Calu3 (cell line): ENCODE measurements at places on chromosomes 1 and 21. TPM values are rescaled to one million over a fixed set of nuclear protein-coding genes. Genes with fewer than 3 reads are reported as not detected.
A peak's percentile ranks its signal among the peaks of the same experiment; 100 is the strongest.

The LAPTM5 gene
- not detected in 2 replicates for total RNA-seq

The DNALI1 gene
- total RNA-seq = 4.8 and 5.2 TPM in 2 replicates

The LRRC38 gene
- not detected in 2 replicates for total RNA-seq

The NBPF4 gene
- not detected in 2 replicates for total RNA-seq

DNA sequence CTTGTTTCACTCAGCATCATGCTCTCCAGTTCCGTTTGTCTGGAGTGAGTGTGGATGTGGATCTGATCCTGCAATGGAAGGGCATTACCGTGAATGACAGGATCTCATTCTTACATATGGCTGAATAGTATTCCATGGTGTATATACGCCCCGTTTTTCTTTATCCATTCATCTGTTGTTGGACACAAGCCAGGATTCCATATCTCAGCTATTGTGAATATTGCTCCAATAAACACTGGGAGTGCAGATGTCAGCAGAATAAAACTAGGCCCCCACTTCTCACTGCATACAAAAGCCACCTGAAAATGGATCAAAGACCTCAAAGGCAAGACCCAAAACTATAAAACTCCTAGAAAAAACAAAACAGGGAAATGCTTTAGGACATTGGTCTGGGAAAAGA, 120.3 kb upstream of the TMPRSS2 start:
- DNase-seq = no peak

GRCh38 chr1:215600258-215600792, 33.2 kb downstream of the KCTD3 start:
- DNase-seq = no peak

GRCh38 chr1:208047476-208047934, 136.6 kb upstream of the CD34 start:
- no peak for DNase-seq

GRCh38 chr1:155167166-155168104, 5.7 kb downstream of the KRTCAP2 start:
- DNase-seq = peak; percentile 93

- no peak for DNase-seq
Observed at GRCh38 chr21:35991131-35991530, 69.2 kb downstream of the SETD4 start.

DNA sequence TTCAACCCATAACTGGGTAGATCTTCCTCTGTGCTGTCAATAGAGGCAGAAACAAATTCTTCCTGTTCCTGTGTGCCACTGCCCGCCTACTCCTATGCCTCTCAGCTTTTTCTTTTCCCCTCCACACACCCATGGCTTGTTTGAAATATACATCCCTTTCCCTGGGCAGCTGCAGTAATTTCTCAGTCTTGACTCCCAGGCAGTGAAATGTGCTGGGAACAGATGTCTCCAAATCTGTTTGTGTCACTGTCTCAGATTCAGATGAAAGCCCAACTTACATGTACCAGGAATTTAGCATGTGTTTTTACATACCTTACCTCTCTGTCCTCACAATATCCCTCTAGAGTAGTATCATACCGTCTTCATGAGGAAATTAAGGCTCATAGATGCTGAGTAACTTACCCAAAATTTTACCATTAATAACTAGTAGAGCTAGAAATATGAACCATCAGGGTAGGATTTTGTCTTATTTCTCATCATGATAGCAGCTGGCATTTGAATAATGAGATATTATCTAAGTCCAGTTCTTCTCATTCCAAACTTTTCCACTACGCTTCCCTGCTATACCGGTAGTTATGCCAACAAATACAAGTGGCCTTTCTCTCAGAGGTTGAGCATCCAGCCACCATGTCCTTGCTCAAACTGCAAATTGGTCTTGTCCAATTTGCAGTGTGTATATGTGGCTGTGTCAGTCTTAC, 4.7 kb upstream of the VASH2 start:
- no peak for DNase-seq

- DNase-seq = no peak
Observed at GRCh38 chr1:53964109-53964508, 18.0 kb downstream of the LRRC42 start.

DNA sequence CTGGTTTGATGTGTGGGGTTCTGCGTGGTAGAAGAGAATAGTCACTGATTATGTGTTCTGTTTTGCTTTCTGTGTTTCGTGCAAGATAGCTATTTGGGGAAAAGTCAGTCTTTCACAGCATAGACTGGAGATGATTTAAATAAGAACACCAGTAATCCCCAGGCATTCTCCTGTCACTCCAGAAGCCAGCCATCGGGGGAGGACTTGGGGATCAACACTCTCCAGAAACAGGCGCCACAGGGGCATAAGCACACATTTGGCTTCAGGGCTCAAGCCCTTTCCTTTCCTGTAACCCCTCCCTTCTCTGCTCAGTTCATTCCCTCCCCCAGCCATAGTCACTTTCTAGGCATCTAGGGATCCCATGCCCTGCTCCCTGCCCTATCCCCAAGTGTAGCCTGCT, 97.3 kb upstream of the BEND5 start:
- DNase-seq = no peak

DNA sequence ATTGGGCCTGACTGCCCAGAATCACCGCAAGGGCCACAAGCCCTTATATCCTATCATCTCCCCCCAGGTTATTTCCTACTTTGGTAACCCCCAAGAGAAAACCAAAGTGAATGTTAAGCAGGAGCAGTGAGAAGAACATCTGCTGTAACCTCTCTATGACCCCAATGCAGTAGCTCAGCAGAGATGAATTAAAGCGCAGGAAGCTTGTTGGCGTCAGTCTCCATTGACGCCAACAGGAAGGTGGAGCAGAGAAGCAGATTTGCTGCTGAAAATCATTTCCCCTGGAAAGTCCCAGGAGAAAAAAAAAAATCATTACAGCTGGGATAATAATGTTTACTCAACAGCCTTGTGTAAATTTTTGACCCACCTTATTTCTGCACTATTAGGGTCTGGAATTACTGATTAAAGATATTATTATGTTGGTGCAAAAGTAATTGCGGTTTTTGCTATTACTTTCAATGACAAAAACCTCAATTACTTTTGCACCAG, 33.2 kb upstream of the FAM163A start:
- no peak for DNase-seq

DNA sequence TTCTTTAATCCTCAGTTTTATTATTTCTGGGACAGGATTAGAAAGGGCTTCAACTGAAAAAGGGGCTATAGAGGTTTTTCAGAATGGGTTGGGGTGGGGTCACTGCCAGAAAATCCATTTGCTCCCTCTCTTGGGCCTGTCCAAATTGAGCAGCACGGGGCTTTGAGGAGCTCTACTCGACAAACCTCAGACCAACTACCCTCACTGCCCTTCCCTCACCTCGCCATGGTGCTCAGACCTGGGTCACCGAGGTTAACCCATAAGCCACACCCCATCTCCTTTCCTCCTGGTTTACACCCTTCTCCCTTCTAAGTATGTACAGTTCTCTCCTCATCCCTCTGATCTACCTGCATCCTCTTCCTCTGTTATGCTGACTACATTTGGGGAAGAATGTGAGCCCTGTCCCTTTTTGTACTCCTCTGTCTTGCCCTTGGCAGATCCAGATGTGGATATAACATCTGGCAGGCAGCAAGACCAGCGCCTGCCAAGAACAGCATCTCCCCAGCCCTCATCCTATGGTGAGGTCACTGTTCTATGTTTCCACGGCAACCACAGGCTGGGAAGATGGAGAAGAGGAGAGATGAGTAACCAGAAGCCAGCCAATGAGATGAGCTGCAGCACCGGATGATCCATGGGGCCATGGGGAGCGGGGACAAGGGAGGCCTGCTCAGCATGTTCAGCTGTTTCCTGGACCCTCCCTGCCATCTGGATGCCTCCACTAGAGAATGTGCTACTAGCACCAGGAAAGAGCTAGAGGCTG, 3.7 kb upstream of the FABP3 start:
- no peak for DNase-seq

DNA sequence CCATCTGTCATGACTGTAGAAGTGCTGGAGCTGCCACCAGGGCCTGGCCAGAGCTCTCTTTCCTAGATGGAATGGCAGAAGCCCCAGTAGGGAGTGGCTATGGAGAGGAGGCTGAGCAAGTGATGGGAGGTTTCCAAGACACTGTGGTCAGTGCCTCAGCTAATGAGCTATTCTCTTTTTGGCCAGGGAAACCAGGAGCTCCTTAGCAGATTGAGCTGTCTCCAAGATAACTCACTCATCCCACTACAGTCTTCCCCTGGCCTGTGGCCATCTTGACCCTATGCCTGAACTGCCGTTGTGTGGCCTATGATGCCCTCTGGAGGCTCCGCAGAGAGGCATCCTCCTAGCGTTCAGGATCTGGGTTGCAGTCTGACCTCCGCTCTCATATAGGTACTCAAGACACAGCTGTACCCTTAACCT, 60.5 kb downstream of the ERI3 start:
- no peak for DNase-seq

DNA sequence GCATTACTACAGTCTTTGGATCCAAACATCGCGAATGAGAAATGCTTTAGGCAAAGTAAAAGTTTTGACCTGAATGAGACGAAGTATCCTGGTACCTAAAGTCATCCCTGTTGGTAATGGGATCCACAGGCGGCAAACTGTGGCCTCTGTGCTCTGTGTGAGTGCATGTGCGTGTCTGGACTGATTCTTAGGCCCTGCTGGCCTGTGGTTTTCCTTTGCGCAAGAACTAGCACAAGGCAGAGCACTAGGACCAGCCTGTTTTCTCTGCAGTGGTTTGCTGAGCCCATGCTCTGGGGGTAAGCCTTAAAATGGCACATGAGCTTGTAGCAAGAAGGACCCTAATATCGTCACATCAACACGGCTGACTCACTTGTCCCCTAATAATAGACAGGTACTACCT, 251.2 kb downstream of the DSCAM start:
- DNase-seq = no peak

GRCh38 chr1:180020017-180020416, 65.4 kb downstream of the CEP350 start:
- no peak for DNase-seq

- no peak for DNase-seq
Observed at GRCh38 chr1:11708554-11709350, 17.2 kb downstream of the DRAXIN start.

DNA sequence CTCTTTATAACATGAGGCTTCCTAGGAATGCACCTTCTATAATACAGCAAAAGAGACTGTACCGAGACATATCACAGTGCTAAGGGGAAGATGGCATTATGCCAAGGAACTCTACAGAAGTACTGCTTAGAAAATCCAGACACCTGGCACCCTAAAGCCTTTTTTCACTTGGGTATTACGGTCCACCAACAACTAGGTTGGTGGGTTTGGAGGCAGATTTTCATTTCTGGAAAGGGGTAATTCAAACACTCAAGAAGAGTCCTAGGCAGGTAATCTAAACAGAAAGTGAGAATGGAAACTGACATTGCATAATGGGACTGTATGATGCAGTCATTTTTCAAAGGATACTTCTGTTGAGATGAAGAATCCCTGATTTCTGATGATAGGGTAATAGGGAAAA, 19.6 kb downstream of the SCMH1 start:
- no peak for DNase-seq

DNA sequence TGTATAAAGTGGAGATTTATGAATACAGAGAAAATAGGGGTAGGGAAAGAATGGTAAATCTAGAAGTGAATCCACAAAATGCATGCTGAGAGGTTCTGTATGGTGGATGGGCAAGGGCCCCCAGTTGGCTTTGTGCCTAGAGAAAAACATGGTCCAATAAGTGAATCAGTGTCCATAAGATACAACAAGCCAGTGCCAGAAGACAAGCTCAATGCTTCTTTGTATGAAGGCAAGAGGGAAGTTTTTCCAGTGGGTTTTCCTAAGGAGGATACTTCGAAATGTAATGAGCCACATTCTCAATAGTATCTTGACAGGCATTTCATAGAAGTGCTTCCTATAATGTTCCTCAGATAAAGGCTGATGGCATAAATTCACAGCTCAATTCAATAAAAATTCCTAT, 169.4 kb upstream of the HMCN1 start:
- DNase-seq = no peak

DNA sequence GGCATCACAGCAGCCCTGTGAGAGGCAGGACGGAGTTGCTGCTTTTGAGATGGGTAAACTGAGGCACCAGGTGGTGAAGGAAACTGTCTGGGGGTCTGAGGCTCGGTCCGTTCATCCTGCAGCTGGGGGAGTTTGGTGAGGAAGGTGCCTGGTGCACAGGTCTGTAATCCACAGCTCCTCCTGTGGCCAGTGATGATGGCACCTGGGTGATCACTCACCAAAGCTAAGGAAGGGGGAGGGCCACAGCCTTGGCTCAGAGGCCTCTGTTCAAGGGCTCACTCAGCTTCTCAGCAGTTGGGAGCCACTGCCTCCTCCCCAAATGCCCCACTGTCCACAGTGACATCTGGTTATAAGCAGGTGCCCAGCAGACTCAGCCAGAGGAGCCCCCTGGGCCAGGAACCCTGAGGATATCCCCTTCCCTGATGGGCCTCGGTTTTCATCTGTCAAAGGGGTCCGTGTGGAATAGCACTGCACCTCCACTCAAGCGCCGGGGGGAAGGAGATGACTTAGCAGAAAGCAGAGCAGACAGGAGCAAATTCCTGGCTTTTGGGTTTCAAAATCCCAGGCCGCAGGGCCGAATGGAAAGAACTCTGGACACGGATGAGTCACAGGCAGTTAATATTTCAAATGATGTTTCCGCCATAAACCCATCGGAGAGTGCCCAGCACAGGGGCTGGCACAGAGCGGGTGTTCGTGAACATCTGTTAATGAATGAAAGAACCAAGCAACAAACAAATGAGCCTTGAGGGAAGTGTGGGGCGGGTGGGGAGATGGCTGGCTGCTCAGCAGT, 82.8 kb downstream of the DMRTB1 start:
- peak; percentile 32 for DNase-seq

DNA sequence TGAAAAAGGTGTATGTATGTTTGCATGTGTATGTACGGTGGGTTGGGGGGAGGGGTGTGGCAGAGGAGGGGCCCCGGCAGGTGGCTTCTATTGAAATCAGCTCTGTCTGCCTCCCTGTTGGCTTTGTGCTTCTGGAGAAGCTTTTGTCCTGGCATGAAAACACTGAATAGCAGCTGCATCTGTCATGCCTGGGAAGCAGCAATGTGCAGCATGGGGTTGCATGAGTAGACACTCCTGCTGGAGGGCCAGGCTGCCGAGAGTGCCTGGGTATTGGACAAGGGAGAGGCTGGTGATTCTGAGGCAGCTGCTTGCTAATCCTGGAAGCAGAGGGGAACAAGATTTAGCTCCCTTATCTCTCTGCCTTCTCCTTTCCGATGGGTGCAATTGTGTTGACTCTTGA, 20.5 kb downstream of the MAPKAPK2 start:
- DNase-seq = no peak

DNA sequence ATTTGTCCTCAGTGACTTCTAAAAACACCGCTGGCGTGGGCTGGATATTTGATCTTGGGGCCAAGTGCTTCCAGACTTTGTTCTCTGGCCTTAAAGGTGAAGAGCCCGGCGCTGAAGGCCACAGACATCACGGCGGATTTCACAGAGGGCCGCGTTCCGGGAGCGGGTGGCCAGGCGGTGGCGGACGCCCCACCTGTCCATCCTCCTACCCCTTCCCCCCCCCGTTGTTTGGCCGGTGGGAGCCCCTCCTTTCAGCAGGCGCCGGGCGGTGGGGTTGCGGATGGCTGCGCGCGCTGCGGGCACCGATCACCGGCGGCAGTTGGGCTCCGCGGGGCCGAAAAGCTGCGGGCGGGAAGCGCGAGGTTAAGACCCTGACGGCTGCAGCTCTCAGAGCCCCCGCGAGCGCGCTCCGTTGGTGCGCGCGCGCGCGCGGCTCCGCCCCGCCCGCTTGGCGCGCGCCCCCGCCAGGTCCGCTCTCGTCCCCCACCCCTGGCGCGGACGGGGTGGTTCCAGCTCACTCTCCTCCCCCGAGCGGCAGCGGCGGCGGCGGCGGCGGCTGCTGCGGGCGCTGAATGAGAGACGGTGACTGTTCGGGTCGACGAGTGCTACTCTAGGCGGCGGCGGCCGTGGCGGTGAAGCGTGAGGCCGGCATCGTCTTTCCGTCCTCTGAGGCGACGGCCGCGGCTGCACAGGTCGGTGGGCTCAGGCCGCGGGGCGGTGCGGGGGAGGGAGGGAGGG, at the start of gene RALGPS2:
RALGPS2 (plus strand) TSS at position 517 of the 738 bp plus-strand sequence. CDS start 51,521 bp downstream, outside the sequence.
- peak; percentile 82 for DNase-seq
